ENCODE measurements at places on chromosomes 16 and 17. TPM values are rescaled to one million over a fixed set of nuclear protein-coding genes. Genes with fewer than 3 reads are reported as not detected.

GRCh38 chr17:32870969-32871368 lies 6.0 kb downstream of the MYO1D start:
- no peak for DNase-seq

The ITGAD gene
- not detected for total RNA-seq

DNA sequence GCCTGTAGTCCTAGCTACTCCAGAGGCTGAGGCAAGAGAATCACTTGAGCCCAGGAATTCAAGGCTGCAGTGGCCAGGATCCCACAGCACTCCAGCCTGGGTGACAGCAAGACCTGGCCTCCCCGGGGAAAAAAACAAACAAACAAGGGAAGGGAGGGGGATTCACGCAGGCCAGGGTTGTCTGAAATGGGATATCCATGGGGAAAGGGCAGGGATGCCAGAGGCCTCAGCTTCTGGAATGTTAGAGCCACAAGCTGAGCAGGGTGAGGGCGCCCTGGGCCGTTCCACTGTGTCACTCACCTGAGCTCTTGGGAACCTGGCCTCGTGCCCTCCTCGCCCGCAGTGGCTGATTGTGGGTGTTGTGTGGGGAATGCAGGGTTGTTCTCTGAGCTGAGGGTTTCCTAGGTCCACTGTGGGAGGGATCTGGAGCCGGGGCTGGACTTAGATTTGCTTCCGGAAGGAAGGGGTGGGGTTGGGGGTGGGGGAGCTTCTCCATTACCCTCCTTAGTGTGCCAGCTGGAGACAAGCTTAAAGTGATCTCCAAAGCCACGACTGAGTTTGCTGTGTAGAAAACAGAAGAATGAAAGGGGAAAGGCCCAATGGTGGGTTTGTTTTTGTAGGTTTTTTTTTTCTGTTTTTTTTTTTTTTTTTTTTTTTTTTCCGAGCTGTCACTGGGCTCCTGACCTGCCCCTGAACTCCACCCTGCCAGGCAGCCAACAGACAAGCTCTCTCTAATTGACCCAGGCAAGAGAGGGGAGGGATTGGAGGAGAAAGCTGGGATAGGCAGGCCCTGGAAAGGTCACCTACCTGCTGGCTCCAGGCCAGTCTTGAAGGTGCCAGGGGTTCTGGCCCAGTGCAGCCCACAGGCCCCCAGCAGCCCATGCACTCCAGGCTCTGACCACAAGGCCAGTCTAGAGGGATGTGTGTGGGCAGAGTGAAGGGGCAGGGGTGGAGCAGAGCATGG lies at the start of gene SULT1A1:
Gene SULT1A1 (minus strand): TSS at position 414 of the 964 bp plus-strand sequence. CDS start 1,189 bp downstream, outside the sequence.
- DNase-seq, result no peak

GRCh38 chr16:55155815-55156214 lies 168.2 kb upstream of the IRX6 start:
- DNase-seq, result no peak

The PTGES3L gene
- total RNA-seq, result 0.74 TPM

DNA sequence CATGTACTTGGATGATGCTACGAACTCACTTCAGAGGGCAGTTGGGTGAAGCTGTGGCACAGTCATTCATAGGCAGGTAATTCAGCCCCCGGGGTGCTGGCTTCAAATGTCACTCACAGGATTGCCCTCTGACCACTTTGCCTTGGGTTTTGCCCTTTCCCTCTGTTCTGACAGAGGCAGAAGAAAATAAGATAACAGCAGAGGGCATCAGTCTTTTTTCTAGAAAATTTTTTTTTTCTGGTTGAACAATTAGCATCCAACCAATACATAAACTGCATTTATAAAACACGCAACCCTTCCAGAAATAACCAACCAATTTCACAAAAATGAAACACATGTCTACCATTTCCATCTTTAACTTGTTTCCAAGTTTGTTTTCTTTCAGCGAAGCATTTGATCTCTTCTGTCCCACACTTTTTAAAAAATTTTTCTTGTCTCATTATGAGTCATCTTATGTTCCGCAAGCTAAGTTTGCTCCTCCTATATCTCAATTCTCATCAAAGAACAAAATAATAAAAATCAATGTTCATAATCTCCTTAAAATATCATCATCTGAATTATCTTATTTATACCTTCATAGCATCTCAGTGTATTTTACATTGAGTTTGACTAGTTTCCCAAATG lies 15.6 kb downstream of the NACA2 start:
- no peak for DNase-seq

GRCh38 chr17:49971848-49972485 lies 3.0 kb downstream of the DLX4 start:
- no peak for DNase-seq

DNA sequence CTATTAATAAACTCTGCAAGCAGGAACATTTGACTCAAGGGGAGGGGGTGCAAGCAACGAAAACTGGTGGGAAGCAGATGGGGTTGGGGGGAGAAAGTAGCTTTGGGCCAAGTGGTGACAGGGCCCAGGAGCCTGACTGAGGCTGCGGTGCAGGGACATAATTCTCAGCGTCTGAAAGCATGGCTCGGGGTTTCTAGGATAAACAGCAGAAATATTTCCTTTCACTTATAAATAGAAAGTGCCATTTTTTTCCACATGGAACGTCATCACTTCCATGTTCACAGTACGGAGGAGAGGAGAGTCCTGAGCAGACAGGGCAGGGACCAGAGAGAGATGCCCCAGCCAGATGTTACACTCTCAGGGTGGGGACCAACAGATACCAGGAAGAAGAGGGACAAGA lies 197.1 kb downstream of the ZFHX3 start:
- no peak for DNase-seq

DNA sequence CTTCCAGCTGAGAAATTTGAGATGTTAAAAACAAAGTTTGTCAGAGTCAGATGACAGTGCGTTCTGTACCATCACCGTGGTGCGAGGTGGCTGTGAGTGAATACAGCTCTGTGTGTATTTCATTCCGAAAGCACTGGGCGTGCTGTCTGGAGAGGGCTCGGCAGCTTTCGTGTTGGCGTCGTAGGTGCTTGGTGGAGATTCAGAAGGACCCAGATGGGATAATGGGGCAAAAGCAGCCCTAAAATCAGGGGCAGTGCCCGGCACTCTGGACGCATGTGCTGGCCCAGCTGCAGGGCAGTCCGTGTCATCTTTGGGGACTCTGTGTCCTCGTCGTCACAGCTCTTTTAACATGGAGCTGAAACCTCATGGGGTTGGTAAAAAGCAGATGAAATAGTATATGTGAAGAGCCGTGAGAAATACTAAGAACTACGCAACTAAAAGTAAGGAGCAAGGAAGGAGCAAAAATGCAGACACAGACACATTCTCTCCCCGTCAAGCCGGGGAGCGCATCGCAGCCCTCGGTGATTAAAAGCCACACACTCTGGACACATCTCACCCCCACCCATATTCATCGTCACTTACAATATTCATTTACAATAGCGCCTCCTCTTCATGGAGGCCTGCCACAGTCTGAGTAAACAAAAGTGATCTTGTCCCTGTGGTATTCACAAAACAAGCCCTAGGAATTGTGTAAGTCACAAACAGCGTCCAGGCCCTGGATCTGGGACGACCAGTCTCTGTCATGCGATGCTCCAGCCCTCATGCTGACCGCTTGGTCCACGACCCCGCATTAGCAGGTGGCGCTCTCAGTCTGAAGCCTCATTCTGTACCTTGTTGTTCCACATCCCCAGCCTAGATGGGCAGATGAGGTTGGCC lies 206.7 kb downstream of the RPTOR start:
- no peak for DNase-seq

GRCh38 chr17:5772720-5773119 lies 188.4 kb upstream of the NLRP1 start:
- DNase-seq, result no peak

The TMEM208 gene
- 25.6 TPM for total RNA-seq

GRCh38 chr17:76672270-76672851 lies 28.8 kb upstream of the ST6GALNAC1 start:
- DNase-seq, result no peak

DNA sequence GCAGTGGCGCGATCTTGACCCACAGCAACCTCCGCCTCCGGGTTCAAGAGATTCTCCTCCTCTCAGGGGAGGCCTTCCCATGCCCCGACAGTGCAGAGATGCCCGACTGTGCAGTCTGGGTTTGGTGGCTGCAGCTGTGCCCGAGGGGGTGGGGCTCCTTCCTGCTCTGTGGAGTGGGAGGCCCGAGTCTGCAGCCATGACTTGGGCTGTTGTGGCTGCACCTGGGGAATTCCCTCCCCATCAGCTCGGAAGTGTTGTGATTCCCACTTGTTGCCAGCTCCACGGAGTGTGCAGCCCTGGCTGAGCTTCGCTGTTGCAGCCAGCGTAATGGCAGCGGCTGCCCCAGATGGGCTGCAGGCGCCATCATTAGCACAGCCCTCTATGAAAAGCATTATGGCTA lies 66.4 kb upstream of the SMIM36 start:
- DNase-seq, result no peak

DNA sequence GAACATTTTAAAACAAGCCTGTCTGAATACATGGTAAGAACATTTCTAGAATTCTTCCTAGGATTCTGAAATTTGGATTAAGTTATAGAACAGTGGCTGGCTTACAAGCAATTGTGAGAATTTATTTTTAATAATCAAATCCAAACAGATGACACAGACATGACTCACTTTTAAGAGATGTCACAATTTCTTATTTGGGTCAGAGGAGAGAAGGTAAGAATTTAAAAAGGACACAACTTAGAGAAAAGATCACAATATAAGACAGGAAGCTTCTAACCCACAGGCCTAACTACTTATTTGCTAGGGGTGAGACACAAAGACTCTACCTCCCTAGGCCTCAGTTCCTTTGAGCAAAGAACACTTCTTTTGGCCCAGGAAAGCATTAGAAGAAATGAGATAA lies 32.7 kb downstream of the ZZEF1 start:
- no peak for DNase-seq

The LRRC37B gene
- 24.9 TPM for total RNA-seq

DNA sequence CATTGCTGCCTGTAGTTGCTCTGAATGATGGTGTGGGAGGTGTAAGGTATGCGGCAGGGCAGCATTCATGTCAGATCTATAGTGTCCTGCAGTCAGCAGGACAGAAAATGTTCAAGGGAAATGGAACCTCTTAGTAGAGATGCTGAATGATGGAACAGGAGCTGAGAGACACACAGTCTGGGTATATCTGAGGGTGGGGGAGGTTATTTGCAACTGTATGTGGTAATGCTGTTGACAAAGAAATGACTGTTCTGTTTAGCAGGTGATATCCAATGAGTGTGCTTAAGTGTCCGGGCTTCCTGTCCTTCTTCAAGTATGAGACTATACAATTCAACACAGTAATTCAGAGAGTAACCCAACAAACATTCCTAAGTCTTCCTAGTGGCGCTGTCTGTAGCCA lies 46.6 kb downstream of the STH start:
- no peak for DNase-seq

- peak; percentile 52 for DNase-seq
These were observed 563.9 kb downstream of the TOX3 start for GRCh38 chr16:51982715-51983680.

The AARSD1 gene
- total RNA-seq, result 23.5 TPM

DNA sequence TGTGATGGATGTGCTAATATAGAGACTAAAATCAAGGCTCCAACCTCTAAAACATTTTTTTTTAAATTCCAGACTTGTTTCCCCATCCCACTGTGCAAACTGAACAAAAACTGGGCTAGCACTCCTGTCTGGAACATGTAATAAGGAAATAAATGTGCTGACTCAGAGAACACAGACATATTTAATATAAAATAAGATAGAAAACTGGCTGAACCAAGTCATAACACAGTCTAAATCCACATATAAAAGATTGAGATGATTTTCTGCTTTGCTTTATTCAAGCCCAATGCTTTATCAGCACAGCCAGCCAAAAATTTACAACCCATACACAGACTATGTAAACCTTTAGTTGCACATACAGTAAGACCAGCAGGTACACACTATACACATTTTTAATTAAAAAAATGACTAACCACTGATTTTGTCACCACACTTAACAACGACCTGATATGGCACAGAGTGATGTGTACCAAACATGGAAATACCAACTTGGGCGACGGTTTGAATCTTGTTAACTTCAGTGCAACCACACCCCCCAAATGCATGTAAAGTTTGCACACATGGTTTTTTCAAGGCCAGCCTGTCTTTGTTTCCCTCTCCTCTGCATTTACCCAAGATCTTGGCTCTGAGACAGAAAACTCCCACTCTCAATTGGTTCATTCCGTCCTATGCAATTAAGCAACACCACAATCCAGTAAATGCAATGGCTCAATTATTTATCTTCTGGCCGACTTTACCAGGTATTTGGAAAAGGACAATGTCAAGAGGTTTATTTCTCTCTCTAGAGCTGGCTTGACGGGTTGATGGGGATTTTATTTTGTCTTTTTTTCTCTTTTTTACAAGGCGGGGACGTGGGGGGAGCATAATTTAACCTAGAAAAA lies 1.2 kb downstream of the STAT3 start:
- no peak for DNase-seq

DNA sequence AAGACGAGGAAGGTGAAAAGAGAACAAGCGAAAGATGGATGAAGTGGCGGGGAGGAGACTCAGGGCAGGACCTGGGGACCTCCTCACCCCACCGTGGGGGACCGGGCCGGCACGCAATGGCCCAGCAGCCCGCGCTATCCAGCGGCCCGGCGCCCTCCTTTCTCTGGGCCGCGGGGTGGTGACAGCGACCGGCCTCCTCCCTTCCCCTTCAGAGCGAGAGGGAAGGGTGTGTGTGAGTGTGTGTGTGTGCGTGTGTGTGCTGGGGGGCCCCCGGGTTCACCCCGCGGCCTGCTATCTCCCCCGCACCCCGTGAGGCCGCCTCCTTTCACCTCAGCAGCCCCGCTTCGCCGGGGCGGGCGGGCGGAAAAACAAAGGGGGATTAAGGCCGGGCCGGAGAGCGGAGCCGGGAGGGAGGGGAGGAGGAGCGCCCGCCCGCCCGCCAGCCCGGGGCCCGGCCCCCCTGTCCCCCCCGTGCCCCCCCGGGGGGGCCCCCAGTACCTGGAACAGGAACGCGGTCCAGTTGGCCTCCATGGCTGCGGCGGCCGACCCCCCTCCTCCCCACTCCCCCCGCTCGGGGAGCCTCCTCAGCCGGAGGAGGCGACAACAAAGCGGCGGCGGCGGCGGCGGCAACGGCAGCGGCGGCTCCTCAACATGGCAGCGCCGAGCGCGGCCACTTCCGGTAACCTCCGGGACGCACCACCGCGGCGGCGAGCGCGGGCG lies at the start of gene VEZF1:
Gene VEZF1 (minus strand): TSS at position 674 of the 720 bp plus-strand sequence. CDS start 143 bp downstream, at position 531.
- DNase-seq, result no peak

GRCh38 chr17:49577650-49577934 lies 1.9 kb downstream of the NXPH3 start:
- no peak for DNase-seq

Measured in Panc1 (cell line).